Fibroblast of mammary gland (primary cell): ENCODE measurements at places on chromosomes 6 and 20.
A peak's percentile ranks its signal among the peaks of the same experiment; 100 is the strongest.

DNA sequence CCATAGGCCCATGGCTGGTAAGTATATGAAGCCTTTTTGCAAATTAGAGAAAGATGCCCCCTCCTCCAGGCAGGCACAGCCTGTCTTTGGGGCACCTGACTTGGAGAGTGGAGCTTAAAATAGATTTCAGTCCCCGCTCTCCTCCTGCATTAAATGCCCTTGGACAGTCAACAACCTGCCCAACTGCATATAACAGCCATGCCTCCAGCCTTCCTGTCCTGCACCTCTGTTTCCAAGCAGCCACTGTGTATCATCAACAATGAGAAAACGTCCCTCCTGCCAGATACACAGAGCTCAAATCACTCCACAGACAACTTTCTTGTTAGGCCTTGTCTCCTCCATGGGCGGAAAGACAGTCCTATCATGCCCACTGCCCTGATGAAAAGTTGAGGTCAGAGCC lies 3.4 kb downstream of the CDH22 start:
- no peak for DNase-seq

GRCh38 chr20:9677100-9677623 lies 161.7 kb downstream of the PAK5 start:
- DNase-seq: no peak

DNA sequence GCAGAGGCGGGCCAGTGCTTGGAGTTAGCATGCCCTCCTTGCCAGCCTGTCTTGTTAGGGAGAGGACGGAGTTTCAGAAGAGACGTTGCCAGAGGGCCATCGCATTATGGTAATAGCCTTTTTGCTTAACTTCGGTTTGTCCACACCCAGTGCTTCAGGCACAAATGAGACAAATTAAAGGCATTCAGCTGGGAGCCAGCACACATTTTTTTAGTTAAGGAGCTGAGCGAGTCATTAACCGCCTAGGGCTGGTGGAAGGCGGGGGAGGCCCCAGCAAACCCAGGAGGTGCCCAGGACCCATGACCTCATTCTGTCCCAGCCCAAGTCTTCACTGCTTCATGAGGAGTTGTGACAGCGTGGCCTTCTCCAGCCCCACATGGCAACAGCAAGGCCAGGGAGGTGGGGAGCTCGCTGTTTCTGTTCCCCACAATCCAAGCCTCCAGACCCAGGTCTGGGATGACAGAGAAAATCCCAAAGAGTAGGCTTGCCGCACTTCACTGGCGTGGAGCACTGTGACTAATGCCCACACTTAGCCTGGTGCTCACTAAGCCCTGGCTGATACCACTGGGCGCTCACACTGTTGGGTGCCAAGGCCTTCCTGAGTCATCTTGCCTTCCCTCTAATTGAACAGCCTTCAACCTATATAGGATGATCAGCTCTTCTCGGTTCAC lies 237.1 kb downstream of the ANKRD60 start:
- peak; percentile 56 for DNase-seq

- DNase-seq: no peak
These were observed 11.8 kb downstream of the B4GALT5 start for GRCh38 chr20:49701916-49702315.

DNA sequence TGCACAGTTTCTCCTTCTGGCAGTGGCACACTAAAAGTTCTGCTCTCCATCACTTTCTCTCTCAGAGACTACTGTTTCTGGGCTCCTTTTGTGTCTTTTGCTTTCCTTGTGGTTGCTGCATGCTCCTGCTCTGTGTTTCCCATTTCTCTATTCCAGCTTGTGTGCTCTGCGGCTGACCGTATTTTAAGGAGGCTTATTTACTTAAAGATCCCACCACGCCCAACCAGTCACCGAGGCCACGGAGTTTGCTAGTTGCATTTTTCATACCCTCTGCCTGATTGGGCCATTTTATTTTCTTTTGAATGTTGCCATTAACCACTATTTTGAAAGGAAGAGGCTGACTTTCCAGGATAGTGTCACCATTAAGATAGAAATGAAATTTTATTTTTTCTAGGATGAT lies 626.4 kb upstream of the MMS22L start:
- DNase-seq: no peak

GRCh38 chr6:33790379-33790778 lies 1.4 kb upstream of the LEMD2 start:
- DNase-seq: no peak

GRCh38 chr20:41738604-41739206 lies 120.5 kb upstream of the CHD6 start:
- peak; percentile 45 for DNase-seq

DNA sequence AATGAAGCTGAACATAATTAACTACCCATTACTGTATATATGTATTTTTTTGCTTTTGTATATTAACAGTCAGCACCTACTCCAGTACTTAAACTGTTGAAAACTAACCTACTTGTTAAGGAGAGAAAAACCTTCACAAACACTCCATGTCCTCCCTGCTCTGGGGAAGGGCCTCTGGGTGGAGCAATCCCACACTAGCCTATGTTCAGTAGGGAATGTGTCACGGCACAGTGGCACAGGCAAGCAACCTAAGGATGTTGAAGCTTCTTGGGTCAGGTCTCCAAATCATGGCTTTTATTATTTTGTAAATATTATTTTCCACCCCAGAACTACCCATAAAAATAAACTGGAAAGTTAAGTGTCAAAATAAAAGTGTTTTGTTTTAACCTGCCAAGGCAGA lies 5.3 kb downstream of the MAN1A1 start:
- DNase-seq: no peak

GRCh38 chr6:13576017-13576416 lies 1.6 kb downstream of the SIRT5 start:
- DNase-seq: no peak

DNA sequence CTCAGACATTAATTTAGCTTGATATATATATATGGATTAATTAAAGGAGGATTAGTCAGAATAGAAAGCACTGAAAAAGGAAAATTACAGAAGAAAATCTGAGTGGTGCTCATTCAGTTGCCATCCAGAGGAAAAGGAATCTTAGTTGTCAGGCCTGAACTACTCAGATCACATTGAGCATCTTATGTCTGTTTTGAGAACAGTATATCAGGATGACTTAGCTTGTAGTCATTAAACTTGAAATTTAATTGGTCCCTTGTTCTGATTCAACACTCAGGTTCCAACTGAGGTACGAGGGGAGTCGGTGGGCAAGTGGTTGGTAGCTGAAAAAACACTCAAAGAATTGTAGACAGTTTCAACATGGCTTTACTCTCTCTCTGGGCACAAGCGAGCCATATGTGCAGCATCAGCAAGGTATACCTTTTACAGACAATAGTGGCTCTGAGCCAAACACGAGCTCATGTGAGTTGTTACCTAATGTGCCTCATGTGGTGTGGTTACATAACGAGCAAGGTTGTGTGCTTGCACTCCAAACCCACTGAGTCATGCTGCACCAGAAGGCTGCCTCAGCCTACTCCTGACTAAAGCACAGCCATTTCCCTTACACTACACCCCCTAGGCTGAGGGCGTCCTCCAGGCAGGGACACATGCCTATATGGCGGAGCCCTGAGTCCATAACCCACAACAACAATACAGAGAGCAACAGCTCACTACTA lies 73.0 kb upstream of the HMGN3 start:
- peak; percentile 26 for DNase-seq

DNA sequence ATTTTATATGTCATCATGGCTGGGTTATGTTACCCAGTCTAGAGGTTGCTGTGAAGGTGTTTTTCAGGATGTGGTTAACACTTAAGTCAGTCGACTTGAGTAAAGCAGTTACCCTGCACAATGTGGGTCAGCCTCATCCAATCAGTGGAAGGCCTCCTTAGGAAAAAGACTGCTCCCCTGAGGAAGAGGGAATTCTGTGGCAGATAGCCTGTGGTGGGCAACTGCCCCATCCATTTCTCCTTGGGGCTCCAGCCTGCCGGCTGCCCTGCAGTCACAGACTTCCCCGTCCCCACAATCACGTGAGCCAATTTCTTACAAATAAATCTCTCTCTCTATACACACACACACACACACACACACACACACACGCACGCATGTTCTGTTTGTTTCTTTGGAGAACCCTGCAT lies 34.5 kb upstream of the MPC1 start:
- no peak for DNase-seq

- no peak for DNase-seq
These were observed 20.1 kb downstream of the ZNF831 start for GRCh38 chr20:59183751-59184150.

GRCh38 chr20:63325021-63325471 lies 32.1 kb downstream of the COL20A1 start:
- DNase-seq: no peak

DNA sequence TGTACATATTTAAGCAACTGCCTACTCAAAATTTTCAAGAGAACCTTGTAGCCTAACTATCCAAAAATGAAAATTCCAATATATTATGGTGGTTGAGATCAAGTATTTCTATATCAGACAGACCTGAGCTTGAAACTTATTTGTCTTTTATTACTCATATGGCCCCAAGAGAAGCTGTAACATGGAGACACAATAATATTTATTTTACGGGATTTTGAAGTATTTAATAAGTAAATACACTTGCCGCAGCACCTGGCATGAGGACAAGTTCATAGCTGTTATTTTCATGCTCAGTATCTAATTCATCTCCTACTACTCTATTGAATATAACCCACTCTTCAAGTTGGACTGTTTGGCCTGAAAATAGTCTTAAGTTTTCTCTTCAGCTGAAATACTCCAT lies 28.0 kb downstream of the PTPRK start:
- DNase-seq: no peak

DNA sequence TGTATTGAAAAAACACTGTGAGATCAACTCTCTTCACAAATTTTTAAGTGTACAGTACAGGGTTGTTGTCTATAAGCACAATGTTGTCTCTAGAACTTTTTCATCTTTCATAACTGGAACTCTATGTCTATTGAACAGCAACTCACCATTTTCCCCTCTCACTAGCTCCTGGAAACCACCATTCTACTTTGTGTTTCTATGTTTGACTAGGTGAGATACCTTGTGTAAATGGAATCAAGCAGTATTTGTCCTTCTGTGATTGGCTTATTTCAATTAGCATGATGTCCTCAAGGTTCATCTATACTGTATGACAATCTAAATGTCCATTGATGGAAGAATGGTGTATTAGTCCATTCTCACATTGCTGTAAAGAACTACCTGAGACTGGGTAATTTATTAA lies 210.1 kb upstream of the FUT9 start:
- DNase-seq: no peak

- no peak for DNase-seq
These were observed 253.7 kb upstream of the RUNX2 start for GRCh38 chr6:45074439-45074838.

DNA sequence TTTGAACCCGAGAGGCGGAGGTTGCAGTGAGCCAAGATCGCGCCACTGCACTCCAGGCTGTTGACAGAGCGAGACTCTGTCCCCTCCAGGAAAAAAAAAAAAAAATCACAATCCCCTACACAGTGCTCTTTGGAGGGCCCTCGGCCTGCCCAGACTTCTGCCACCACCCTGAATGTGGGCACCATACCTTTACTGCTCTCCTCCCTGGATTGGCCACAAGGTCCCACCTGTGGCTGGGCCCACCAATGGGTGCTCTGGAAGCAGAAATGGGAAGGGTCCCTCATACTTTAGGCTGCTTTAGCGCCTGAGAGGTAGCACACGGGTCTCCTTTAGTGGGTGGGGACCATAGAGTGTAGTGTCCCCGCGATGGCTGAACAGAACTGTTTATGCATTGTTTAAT lies 50.3 kb upstream of the IPCEF1 start:
- DNase-seq: no peak

DNA sequence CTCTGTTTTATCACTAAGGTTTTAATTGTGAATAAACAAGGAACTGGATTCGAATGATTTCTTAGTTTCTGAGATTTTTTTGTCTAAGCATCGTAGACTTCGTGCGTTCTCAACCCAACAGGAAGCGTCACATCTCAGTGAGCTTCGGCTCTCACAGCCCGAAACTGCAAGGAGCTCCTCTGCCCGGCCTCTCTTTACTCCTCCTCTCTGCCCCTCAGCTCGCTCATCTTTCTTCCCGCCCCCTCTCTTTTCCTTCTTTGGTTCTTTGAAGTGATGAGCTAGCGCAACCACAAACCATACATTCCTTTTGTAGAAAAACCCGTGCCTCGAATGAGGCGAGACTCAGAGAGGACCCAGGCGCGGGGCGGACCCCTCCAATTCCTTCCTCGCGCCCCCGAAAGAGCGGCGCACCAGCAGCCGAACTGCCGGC lies 480 bp upstream of the NT5E start:
- DNase-seq: peak; percentile 86

GRCh38 chr6:116215414-116215813 lies 38.5 kb downstream of the TSPYL4 start:
- peak; percentile 21 for DNase-seq

- no peak for DNase-seq
These were observed 37.9 kb upstream of the PRL start for GRCh38 chr6:22334778-22335177.

DNA sequence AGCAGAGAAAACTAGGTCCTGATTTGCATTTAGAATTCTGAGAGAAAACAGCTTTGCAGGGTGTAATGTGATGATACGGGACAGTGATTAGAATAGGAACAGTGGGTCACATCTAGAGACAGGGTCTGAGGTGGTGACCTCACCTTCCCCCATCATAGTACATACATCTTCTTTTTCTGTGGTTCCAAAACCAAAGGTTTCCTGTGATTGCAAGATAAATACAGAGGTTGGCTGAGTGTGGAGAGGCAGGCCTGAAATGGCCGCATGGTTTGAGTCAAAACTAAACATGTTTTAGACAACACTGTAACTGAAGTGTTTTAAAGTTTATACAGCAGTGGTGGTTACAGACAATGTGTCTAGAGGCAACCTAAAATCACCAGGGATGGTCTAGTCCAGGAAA lies 10.4 kb upstream of the NT5DC1 start:
- DNase-seq: no peak

- peak; percentile 71 for DNase-seq
These were observed 152.1 kb downstream of the PLCB4 start for GRCh38 chr20:9220874-9221547.

DNA sequence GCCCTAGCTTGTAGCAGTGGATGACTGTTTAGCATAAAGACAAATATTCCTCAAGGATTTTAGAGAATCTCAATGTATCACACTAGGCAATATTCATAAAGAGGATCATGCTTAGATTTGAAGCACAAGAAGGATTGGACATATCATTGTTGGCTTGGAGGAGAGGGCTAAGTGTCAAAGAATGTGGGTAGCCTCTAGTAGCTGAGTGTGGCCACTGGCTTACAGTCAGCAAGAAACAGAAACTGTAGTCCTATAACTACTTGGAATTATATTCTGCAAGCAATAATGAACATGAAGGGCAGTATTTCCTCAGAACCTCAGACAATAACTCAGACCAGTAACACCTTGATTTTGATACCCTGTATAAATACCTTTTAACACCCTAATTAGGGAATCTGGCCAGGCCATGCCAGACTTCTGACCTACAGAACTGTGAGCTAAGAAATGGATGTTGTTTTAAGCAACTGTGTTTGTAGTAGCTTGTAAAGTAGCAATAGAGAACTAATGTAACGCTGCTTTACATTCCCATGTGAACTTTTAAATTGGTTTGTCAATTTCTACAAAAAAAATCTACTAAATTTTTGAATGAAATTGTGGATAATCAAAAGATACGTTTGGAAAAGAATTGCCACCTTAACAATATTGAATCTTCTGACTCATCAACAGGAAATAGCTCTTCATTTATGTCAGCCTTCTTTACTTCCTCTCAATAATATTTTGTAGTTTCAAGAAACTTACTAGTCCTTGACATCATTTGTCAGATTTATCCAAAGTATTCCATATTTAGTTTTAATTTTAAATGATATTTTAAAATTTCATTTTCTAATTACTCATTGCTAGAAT lies 65.2 kb upstream of the RSPO3 start:
- peak; percentile 19 for DNase-seq
